ENCODE measurements at places on chromosomes 12 and 14.

DNA sequence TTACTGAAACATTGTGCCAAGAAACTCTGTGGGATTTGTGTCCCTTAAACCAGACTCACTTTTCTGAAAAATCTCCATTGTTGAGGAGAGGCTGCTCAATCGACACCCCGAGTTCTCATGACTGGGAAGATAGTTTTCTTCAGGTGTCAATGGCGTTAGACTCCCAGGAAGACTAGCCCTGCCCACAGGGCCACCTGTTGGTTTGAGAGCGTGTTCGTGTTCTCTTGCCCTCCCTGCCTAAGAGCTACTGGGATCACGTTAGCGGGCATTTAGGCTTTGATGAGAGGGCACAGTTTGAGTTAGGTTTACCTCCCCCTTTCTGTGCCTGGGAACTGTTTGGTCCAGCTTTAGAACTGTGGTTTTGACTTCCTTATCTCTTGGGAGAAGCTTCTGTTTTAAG is 10.7 kb upstream of the UNC119B start:
- DNase-seq = no peak

DNA sequence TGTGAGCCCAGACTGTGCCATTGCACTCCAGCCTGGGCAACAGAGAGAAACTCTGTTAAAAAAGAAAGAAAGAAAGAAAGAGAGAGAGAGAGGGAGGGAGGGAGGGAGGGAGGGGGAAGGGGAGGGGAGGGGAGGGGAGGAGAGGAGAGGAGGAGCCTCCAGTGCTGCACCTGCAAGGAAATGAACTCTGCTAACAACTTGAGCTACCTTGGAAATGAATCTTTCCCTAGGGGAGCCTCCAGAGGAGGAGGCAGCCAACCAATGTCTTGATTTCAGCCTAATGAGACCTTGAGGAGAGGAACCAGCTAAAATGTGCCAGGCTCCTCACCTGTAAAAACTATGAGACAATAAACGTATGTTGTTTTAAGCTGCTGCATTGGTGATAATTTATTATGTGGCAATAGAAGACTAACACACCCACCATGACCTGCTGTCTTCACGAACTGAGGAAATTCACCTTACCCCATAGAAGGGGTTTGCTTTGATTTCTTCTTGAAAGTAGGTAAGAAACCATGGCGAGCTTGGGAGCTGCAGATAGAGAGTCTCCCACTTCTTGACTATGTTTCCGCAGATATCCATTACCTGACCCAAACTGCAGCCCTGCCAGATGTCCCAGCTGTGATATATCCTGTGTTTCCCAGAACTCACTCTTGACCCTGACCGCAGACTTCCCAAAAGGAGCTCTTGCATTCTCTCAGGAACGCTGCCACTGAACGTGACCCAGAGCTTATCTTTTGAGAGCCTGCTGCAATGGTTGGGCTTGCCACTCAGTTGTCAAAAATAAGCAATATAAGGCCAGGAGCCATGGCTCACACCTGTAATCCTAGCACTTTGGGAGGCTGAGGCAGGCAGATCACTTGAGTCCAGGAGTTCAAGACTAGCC is 31.5 kb upstream of the TMPO start:
- DNase-seq = no peak

DNA sequence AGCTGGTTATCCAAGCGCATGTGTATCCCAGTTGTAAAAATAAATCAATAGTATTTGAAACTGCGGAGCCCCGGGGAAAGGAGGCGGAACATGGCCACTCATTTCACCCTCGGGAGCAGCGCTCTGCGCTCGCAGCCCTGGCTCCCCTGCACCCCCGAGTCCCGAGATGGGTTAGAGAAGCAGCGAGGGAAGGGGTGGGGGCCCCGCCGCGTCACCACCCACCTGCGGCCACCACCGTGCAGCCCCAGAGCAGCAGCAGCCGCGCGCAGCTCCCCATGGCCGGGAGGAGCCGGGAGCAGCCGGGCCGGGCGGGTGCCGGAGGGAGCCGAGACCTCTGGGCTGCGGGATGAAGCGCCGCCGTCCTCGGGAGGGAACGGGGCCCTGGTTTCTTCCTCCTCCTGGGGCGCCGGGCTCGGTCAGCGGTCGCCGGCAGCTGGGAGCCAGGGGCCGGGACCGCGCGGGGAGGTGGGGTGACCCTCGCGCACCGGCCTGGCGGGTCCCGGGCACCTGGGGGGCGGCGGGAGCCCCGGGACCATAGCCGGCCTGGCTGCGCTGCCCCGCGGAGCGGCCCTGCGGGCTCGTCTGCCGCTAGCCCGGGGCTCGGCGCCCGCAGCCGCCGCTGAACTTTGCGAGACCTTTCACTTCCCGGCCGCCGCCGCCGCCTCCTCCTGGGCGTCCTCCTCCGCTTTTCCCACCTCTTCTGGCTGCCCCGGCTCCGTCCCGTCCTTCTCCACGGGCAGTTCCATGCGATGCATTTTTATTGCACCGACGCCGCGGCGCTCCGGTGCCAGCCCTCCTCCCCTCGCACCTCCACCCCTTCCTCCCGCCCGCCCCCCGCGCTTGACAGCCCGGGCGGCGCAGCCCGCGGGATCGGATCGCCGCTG is at the start of gene NTN4:
TSS of gene NTN4 (minus strand) at position 732 of the 884 bp plus-strand sequence. CDS start at position 277, 455 bp downstream.
- DNase-seq = no peak

DNA sequence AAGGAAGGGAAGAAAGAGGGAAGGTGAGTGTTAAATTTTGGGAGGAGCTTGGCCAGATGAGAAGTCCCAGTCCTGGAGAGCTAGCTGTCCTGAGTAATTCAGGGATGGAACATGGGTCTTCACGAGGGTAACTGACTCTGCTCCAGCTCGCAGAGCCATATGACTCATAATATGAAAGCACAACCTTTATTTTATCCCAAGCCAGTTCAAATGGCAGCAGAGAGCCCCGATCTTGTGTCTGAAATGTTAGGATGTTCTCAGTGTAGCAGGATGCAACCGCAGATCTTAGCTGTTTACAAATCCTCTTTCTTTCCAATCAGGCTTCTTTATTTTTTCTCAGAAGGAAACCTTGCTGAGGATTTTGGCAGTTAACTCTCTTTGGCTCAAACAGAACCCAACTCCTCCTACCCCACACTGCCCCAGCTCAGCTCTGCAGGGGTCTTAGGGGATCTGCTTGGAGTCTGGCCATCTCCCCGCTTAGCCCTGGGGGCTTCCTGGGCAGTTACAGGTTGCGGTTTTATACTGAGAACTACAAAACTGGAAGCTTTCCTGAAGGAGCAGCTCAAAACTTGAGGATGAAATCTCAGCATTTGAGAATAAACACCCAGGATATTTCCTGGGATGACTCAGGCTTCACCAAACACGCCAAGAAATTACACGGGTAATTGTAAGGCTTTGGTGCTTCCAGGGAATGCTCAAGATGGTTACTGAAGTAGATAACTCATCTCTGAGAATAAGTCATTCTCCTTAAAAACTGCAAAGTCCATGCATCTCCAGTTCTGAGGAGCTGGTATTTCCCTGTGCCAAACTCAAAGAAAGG is 92.5 kb downstream of the VCPKMT start:
- no peak for DNase-seq

- no peak for DNase-seq
Observed at GRCh38 chr12:19808371-19808770, 369.1 kb downstream of the AEBP2 start.

GRCh38 chr12:14936224-14936861 is 2.0 kb downstream of the ERP27 start:
- no peak for DNase-seq

Data from smooth muscle cell of the brain vasculature (primary cell).